ENCODE measurements at places on chromosomes 2 and 18. TPM values are rescaled to one million over a fixed set of nuclear protein-coding genes. Genes with fewer than 3 reads are reported as not detected.

GRCh38 chr2:73176205-73176880 lies 26.0 kb upstream of the NOTO start:
- DNase-seq = no peak

The CIB4 gene
- not detected for total RNA-seq

The SH3RF3 gene
- total RNA-seq = 11.3 TPM

DNA sequence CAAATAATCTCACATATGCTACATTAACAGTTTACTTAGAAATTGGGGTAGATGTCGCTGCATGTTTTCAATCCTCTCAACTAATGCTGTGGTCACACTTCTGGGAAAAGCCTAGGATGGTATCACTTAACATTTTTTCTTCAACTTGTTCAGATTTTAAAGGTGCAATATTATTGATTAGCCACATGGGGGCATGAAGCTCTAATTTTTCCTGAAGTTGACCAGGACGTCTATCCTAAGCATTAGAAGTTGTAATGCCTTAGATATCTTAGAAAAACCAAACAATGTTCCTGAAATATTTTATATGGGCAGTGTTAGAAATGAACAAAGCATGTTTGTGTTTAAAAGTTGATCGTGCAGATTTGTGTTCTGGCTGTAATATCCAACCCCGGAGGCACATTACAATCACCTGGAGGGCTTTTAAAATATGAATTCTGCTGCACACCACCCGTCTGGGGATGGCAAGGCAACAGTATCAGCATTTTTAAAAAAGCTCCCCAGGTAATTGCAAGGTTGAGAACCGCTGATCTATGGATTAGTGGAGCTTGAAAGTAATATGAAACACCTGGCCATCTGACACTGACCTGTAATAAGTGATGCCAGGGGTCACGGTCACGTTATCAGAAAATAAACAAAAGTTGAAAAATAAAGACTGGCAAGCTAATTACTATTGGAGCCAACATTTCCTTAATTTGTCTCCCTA lies 100.5 kb upstream of the LMAN1 start:
- DNase-seq = no peak

The XIRP2 gene
- 0.29 TPM for total RNA-seq

GRCh38 chr2:240955306-240956170 lies 42.9 kb upstream of the SNED1 start:
- no peak for DNase-seq

DNA sequence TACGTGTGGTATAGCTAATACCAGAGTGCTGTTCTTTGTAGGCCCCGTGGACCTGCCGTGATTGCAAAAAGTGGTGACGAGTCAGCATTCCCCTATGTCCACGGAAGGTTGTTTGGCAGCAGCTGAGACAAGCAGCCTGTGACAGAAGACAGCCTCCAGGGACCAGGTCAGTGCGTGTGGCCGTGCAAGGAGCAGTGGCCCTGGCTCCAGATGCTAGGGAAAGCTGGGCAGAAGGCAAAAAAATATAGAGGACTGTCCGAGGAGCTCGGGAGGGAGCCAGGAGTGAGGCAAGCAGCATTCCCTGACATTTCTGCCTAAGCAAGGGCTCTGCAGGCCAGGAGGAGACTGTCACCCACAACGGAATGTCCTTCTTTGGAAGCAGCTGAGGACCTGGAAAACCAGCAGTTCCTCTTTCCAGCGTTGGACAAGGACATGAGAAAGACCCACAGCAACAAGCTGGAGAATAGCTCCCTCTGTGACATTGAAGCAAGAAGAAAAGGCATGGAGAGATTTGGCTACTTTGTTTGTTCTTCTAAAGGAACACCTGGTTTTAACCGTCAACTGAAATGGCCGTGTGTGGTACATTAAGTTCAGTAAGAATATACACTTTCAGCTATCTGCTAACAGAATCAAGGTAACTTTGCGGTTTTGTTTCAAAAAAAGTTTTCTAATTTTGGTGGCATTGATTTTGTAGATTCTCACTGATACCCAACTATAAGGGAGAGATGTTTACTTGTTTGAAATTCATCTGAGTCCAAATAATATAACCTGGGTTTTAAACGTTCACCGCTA lies 58.3 kb downstream of the NPAS2 start:
- DNase-seq = no peak

The CFAP65 gene
- total RNA-seq = not detected

DNA sequence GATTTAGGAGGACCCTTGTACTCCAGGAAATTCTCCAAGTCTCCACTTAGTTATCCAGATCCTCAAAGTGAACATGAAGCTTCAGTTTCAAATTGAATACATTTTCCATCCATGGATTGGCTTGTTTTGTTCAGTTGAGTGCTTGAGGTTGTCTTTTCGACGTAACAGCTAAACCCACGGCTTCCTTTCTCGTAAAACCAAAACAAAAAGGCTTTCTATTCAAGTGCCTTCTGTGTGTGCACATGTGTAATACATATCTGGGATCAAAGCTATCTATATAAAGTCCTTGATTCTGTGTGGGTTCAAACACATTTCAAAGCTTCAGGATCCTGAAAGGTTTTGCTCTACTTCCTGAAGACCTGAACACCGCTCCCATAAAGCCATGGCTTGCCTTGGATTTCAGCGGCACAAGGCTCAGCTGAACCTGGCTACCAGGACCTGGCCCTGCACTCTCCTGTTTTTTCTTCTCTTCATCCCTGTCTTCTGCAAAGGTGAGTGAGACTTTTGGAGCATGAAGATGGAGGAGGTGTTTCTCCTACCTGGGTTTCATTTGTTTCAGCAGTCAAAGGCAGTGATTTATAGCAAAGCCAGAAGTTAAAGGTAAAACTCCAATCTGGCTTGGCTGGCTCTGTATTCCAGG lies at the start of gene CTLA4:
Gene CTLA4, plus strand, starts transcription at position 211 of the 640 bp plus-strand sequence. Its CDS starts 172 bp downstream, at position 383.
- no peak for DNase-seq

DNA sequence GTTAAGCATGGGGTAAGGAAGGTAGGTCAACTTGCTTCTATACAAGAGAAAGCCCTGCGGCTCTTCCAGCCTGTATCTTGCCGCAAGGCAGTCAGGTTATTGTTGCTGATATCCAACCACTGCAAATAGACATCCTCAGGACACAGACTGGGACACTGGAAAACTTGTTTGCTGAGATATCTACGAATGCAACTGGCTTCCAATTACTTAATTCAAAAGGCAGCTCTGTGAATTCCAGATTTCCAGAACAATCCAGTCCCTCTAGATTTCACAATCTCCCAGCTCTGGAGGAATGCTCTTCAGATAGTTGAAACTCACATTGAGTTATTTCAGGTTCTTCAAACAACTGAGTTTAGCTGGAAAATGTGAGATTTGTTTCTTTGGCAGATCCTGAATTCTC lies 34.6 kb upstream of the SP9 start:
- no peak for DNase-seq

- DNase-seq = no peak
These were observed 864 bp upstream of the XPO1 start for GRCh38 chr2:61538920-61539520.

The GPR35 gene
- 1.3 TPM for total RNA-seq

DNA sequence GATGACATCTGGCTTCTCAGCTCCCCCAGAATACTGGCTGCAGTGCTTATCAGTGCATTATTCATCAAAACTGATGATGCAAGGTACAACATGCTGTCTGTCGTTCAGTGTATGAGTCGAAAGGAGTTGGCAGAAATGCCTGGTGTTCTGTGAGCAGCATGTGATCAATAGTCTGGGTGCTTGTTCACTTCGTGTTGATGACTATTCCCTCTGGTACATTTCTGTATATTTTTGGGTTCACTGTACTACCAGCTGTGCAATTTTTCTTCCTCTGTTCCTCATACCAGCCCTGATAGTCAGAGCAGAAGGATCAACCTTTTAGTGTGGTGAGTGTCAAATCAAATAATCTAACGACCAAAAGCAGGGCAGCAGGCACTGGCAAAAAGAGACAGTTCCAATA lies 59.0 kb upstream of the KLHL14 start:
- peak; percentile 32 for DNase-seq

- no peak for DNase-seq
These were observed 261.8 kb upstream of the CHAC2 start for GRCh38 chr2:53505826-53506225.

The CERS6 gene
- total RNA-seq = 17.5 TPM

DNA sequence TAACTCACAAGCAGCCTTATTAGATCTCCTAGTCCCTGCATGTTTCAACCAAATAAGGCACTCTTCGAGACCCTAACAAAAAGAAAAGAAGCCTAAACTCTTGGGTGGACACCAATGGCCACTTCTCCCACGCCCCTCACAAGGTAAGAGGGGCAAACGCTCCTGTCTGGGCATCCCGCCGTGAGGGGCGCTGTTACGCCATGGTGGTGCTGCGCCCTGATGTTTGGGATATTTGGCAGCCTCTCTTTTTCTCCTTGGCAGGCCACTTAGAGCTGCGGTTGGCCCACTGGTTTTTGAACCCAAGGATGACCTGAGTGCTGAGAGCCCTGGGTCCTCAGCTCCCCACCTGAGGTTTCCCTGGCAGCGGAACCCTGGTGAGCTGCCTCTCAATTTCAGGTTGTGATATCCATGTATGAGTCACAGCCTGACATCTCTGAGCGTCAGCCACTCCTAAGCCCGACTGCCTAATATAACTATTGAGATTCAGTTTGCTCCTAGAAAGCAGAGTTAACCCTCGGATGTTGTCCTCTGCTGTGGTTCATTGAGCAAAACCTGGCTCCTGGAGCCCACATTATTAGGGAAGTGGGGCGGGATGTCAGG lies 103.3 kb downstream of the COL6A3 start:
- no peak for DNase-seq

GRCh38 chr2:177548636-177549035 lies 156.1 kb downstream of the AGPS start:
- no peak for DNase-seq

The HOXD8 gene
- 18.1 TPM for total RNA-seq

- DNase-seq = no peak
These were observed 85.0 kb downstream of the TANC1 start for GRCh38 chr2:159053161-159054031.

- DNase-seq = no peak
These were observed 223.1 kb upstream of the PARD3B start for GRCh38 chr2:204321910-204322751.

The ARHGAP28 gene
- total RNA-seq = 4.6 TPM

- DNase-seq = no peak
These were observed 206.0 kb downstream of the FHOD3 start for GRCh38 chr18:36503477-36503876.

The SEPTIN2 gene
- 350 TPM for total RNA-seq

GRCh38 chr2:180609626-180610340 lies 370.6 kb upstream of the UBE2E3 start:
- no peak for DNase-seq

The ADI1 gene
- total RNA-seq = 24.2 TPM

The ADCYAP1 gene
- total RNA-seq = not detected

The EPAS1 gene
- total RNA-seq = 134 TPM

DNA sequence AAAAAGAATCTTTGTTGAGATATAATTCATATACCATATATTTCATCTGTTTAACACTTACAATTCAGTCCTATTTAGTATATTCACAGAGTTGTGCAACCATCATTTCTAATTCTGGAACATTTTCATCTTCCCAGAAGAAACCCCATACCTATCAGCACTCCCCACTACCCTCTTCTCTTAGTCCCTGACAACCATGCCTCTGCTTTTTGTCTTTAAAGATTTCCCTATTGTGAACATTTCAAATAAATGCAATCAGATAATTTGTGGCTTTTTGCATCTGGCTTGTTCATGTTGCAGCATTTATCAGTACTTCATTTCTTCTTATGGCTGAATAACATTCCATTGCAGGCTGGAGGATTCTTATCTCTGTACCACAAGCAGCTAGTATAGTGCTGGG lies 305.9 kb upstream of the MEX3C start:
- DNase-seq = no peak

GRCh38 chr2:142868229-142868762 lies 9.2 kb upstream of the KYNU start:
- DNase-seq = no peak

DNA sequence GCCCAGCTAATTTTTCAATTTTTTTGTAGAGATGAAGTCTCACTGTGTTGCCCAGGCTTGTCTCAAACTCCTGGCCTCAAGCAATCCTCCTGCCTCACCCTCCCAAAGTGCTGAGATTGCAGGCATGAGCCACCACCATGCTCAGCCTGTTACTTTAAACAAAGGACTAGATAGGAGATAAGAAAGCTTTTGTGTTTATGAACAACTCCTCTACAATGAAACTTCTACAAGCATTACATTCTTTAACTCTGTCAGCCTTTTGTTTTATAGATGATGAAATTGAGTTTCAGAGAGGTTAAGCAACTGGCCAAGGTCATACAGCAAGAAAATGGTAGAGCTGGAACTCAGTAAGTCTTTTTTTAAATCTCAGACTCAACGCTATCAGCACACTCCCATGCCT lies 22.7 kb downstream of the ALPK2 start:
- DNase-seq = no peak

The LRRC30 gene
- not detected for total RNA-seq

- no peak for DNase-seq
These were observed 92.8 kb downstream of the RTN4 start for GRCh38 chr2:54957321-54957999.

DNA sequence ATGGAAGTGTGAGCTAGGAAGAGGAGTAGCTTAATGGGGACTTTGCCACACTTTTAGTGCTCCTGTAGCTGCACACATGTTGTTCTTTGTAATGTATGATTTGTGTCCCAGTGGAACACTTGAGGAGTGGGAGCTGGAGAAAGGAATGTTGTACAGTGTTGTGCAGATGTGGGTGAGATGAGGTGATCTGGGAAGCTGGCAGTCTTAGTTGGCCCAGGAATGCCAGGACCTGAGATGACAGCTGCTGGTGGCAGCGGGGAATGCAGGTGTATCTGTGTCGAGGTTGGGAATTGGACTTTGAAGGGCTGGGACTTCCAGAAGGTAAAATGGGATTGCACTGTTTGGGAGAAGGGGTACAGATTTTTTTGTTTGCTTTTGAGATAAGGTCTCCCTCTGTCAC lies 23.6 kb downstream of the NEDD4L start:
- DNase-seq = no peak

DNA sequence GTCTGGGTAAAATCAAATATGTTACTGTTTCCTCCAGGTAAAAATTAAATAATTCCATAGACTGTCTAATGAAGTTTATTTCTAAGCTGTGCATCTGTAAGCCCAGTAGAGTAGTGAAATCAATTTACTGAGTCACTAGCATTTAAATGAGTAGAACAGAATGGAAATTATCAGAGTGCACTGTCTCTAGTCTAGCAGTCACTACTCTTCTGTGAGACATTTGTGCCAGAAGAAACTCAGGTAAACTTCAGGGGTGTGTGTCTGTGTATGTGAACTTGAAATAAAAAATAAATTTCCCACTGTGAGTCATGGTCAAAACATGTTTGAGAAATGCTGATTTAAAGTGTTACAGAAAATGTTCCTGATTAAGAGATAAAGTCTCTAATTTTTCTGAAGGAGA lies 146.4 kb downstream of the RIF1 start:
- no peak for DNase-seq

- DNase-seq = no peak
These were observed 67.0 kb downstream of the ZNF521 start for GRCh38 chr18:25284861-25285550.

DNA sequence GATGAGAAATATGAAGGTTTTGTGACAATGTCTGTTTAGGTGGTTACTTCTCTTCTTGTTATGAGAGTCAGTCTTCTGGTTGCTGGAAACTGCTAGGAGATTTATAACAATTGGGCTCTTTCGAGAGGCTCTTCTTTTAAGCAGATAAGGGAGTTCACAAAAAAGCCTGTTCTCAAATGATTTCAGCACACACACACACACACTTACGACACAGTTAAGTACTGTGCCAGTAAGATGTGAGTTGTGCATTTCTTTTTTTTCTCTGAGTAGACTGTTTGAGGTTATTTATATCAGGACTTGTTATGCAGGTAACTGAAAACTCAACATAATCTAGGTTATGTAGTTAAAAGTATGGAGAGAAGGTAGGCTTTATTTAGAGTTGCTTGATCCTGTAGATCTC lies 49.8 kb downstream of the MSH2 start:
- no peak for DNase-seq

The CNRIP1 gene
- 7.9 TPM for total RNA-seq

GRCh38 chr2:58030771-58031170 lies 15.8 kb upstream of the VRK2 start:
- DNase-seq = no peak

The UGT1A4 gene
- not detected for total RNA-seq

Measured in kidney epithelial cell (primary cell).